ENCODE measurements at places on chromosomes 11 and 22. TPM values are rescaled to one million over a fixed set of nuclear protein-coding genes. Genes with fewer than 3 reads are reported as not detected.

FXYD2 gene
- total RNA-seq, result not detected

CCDC116 gene
- total RNA-seq, result under 0.01 TPM

CSRP3 gene
- not detected for total RNA-seq

WNT11 gene
- 0.37 TPM for total RNA-seq

CSF2RB gene
- under 0.01 TPM for total RNA-seq

IRAG1 gene
- total RNA-seq, result 8.6 TPM

CHRNA10 gene
- 0.59 TPM for total RNA-seq

C22orf23 gene
- total RNA-seq, result 0.59 TPM

OR4C11 gene
- not detected for total RNA-seq

USH1C gene
- total RNA-seq, result not detected

DYNC2H1 gene
- total RNA-seq, result 55.8 TPM

All from smooth muscle cell of the umbilical artery (primary cell).